Skin of body (tissue), 3 donors: ENCODE measurements at places on chromosomes 4 and X.

GRCh38 chr4:121764702-121765367 is at the start of gene SMIM43:
TSS of gene SMIM43 (minus strand) at chr4:121765164. CDS start at chr4:121765105, 59 bp downstream.
- no peak for DNase-seq

GRCh38 chrX:8897259-8897658 is 96.1 kb upstream of the FAM9A start:
- no peak for DNase-seq

GRCh38 chr4:36979533-36979932 is 265.0 kb upstream of the NWD2 start:
- no peak for DNase-seq

DNA sequence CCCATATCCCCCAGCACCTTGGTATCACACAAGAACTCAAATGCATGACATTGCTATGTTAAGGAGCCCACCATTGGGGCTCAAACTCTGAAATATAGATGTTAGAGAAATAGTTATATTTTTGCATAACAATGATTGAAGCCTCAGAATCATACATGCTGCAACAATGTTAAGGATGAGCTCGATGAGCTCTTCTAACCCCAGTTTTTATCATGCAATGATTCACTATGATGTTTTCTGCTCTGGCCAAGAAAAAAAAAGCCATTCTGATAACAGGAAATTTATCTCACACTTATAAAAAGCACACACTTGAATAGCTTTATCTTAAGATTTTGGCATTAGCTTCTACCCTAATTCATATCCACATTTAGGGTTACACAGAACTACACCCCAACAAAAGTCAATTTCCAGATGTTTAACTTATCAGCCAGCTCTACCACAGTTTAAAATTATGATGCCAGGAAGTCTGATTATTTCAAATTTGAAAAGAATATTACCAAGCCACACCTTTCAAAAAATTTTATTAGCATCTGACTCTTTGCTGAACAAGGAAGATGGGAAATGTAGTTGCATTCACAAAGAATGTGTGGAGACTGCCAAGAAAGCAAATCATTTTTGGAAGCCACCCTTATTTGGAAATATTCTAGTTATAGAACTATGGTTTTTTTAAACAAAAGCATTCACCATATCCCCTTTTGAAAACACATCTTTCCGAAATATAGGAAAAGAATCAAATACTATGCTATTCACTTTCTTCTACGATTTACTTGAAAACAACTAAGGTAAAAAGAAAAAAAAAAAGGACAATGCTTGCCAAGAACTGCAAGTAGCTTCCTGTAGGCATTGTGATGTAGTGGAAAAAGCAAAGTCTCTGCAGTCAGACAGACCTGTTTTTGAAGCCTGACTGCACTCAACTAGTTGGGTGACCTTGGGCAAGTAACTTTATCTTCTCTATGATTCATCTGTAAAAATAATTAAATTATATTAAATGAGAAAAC is 100.8 kb upstream of the PLS3 start:
- DNase-seq = peak; percentile 78

DNA sequence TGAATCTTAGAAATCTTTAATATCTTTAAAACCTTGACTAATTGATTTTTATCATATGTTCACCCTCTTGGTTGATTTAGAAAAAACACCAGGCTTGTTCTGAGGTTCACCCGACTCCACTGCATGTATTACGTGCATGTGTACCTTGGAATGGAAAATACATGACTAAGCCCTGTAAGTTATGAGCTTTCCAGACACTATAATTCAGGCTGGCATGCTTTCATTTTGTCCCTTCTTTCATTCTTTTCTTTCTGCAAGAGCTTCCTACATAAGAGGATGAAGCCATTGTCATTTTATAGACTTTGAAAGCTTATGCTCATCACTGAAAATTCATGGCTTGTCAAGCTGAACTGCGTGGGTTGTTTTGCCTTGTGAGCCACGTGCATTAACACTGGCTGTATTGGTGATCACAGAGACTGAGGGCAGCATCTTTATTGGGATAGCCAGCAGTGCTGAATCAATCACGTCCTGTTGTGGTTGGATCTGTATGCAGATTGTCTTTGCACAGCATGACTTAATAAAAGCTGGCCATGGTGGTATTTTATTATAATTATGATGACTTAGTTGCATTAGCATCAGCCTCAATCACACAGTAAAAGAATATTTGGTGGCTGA is 141.9 kb downstream of the SLIT2 start:
- DNase-seq = no peak

DNA sequence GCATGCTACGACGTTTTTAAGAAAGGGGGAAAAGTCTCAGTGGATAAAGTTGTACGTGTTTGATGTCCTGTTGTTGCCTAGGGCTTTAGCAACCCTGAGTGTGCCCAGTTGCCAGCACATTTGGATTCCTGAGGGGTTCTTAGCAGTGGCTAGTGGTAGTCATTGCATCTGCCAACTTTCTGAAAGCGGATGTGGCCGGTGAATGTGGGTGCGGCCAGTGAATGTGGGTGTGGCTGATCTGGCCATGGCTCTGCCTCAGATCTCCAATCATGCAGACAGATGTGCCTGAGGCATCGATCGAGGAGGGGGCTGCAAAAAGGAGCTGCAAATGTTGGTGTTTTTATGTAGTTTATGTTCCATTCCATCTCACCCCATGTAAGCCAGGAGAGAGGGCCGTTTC is 41.5 kb upstream of the FAT1 start:
- DNase-seq = no peak

DNA sequence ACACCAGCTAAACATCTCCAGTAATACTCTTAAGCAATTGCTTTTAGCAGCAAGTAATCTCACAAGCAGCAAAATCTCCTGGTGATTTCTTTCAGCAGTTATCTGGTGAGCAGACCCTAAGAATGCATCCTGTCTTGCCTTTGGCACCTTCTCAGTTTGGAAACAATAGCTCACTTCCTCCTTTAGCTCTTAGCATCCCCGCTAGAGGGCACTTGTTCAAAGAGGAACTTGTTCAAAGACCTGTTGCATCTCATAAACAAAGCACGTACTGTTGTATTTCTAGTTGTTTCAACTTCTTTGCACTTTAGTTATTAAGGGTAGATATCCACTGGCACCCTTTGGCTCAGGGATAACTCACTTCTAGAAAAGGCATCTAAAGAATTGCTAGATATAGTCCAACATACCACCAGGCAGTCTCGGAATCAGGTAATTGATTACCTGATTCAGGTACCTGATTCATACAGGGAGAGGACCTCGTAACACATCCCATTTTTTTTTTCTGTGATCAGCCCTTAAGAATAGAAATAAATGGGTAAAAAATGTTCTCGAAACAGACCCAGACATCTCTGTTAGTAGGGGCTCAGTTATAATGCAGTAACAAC is 81.9 kb upstream of the QRFPR start:
- DNase-seq = peak; percentile 24

DNA sequence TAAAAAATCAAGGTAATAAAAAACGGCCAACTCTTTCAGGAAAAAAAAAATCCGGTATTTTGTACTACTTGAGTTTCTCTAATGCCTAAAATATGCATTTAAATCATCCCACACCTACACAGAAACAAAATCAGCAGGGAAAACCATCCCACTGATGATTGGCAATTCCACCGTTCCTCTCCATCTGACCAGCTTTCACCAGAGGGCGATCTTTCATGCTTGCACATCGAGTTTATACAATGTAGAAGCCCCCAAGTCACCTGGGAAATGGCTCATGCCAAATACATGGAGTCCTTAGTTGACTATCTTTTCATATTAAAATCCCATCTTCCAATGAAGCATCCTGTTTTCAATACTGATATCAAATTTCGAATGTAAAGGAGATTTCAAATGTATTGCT is 69.2 kb downstream of the PTCHD1 start:
- DNase-seq = no peak

GRCh38 chr4:77308843-77309242 is 151.8 kb downstream of the CCNG2 start:
- DNase-seq = no peak

- DNase-seq = no peak
Observed at GRCh38 chr4:23631255-23631950, 258.4 kb downstream of the PPARGC1A start.

DNA sequence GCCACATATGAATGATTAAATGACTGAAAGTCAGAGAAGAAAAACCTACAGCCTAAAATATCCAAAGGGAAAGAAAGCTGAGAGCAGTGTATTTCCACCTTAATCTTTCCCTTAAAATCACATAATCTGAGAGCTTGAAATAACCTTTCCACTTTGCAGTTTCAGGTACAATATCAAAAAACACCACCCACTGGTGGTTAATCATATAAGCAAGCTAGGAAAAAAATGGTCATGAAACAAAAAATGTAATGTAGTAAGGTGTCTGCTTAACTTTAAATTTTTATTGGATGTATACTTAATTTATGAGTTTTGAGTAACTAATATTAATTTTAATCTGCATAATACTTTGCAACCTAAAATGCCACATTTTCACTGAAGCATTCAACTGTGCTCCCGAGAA is 3.2 kb downstream of the PRDM5 start:
- no peak for DNase-seq

DNA sequence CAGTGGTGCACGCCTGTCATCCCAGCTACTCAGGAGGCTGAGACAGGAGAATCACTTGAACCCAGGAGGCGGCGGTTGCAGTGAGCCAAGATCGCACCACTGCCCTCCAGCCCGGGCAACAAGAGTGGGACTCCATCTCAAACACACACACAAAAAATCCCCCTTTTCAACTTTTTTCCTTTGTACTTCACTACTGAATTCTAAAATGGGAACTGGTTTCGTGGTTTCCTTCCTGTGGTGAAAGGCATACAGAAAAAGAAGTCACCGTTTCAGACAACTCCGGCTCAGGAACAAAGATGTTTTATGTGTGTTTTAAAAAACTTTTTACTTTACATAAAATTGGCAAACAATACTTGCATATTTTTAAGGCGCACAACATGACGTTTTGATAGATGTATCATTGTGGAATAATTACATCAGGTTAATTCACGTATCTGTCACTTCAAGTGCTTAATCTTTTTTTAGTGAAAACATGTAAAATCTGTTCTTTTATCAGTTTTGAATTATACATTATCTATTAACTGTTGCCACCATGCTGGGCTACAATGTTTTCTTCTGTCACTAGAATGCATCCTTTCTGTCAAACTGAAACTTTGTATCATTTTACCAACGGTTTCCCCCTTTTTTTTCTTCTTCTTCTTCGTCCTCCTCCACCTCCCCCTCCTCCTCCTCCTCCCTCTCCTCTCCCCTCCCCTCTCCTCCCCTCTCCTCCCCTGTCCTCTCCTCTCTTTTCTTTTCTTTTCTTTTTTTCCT is 186.0 kb downstream of the CRLF2 start:
- DNase-seq = no peak

- no peak for DNase-seq
Observed at GRCh38 chr4:74953647-74954046, 20.7 kb downstream of the PARM1 start.

DNA sequence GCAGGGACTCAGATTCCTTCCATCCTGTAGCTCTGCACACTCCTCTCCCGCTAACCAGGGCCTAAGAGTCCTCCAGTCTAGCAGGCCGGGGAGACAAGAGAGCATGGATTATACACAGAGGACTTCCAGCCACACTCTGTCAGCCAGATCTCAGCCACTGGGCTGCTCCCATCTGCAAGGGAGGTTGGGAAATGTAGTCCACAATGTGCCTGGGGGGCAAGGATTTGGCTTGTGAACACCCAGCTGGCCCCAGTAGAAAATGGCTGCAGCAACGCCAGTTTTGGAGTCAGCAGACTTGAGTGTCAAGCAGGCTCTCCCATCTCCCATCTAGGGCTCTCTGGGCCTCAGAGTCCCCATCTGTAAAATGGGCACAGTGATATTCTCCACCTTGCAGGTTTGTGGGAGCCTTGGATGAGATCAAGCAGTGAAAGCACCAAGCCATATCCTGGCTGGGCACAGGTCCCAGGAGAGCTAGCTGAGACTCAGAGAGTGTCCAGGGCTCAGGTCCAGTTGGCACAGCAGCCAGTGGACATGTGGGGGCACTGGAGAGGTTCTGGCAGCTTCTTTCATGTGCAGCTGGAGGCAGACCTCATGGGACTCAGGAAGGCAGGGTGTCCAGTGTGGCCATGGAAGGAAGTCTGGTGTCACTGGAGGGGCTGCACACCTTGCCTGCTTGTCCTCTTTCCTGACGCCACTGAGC is 14.6 kb downstream of the PSAPL1 start:
- DNase-seq = no peak

GRCh38 chr4:85500110-85500867 is 25.3 kb downstream of the ARHGAP24 start:
- no peak for DNase-seq

DNA sequence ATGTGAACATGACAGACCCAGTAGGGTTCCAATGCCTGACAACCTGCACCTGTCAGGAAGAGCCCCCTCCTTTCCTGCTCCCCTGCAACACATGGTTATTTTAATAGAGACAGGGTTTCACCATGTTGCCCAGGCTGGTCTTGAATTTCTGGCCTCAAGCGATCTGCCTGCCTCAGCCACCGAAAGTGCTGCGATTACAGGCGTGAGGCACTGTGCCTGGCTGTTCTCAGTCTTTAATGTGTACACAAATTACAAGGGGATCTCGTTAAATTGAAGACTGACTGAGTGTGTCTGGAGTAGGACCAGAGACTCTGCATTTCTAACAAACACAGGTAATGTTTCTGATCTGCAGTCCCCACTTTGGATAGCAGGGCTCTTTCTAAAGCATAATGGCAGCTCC is 55.4 kb downstream of the NPNT start:
- DNase-seq = no peak

GRCh38 chrX:41085512-41085877 is 250 bp downstream of the USP9X start:
- no peak for DNase-seq

GRCh38 chr4:14977830-14978229 is 24.5 kb upstream of the CPEB2 start:
- no peak for DNase-seq

DNA sequence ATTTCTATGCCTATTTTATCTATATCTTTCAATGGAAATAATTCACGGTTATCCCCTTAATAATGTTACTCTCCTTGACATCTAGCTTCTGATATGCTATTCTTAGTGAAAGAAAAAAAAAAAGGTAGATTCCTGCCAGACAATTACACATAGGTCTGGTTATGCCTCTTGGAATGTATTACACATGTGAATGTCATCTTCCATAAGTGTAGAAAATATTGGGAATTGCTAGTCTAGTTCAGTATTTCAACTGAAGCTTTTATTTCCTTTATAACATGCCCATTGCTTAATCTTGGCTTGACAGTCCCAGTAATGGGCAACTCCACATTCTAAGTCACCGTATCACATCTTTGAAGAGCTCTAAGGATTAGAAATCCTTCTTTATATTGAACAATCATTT is 25.4 kb upstream of the PPP1R2C start:
- peak; percentile 2 for DNase-seq

- DNase-seq = no peak
Observed at GRCh38 chrX:44253575-44253942, 89.9 kb downstream of the EFHC2 start.

DNA sequence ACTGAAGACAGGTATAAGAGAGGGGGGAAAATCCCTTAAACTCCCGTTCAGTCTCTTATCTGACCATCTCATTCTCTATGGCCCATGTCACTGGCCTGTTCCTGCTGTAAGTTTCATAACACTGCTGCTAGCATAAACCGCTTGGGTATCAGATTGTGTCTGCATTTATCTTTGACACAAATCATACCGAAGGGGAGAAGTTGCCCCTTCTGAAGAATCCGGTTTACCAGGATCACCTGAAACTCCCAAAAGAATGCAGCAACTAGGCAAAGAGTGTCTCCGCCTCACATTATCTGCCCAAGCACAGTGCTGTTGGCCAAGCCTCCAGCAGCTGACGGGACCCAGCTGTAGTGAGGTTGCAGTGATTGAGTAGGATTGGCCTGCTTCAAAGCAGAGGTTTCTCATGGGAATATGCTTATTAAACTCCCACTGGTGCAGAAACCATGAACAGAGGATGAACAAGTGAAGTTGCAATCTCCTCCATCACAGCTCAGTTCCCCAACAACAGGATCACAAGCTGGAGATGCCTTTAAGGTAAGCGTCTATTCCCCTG is 71.3 kb upstream of the PUDP start:
- no peak for DNase-seq
